Adipocyte (in vitro differentiated cells): ENCODE measurements at places on chromosomes 5 and 9.
A peak's percentile ranks its signal among the peaks of the same experiment; 100 is the strongest.

GRCh38 chr5:151020304-151021110 lies at the start of gene GPX3:
GPX3 (plus strand) TSS chr5:151020591; CDS start chr5:151020655, 64 bp downstream.
- DNase-seq = peak; percentile 76

- no peak for DNase-seq
Measured at GRCh38 chr9:87513161-87513560, 15.5 kb downstream of the DAPK1 start.

DNA sequence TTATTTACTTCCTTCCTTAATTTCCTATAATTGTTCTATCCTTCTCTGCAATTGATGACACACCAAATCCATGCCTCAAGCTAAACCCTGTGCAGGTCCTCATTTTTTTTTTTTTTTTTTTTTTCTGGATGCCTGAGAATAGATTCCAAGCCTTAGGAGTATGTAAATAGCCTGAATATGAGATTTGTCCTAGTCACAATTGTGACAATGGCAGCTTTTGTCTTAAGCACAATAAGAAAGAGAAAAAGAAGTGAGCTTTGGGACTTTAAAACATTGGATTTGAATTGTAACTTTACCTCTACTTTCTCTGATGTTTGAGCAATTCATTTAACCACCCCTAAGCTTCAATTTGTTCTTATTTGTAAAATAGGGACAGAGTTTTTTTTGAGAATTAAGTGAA lies 280.5 kb downstream of the TUSC1 start:
- DNase-seq = no peak

GRCh38 chr9:91558879-91559278 lies 135.2 kb upstream of the NFIL3 start:
- DNase-seq = peak; percentile 47

GRCh38 chr9:69174616-69175463 lies 763 bp downstream of the TJP2 start:
- peak; percentile 94 for DNase-seq

GRCh38 chr9:124580186-124580585 lies 73.0 kb upstream of the NR5A1 start:
- DNase-seq = no peak

GRCh38 chr9:137029058-137029936 lies 1.3 kb upstream of the ABCA2 start:
- peak; percentile 86 for DNase-seq

DNA sequence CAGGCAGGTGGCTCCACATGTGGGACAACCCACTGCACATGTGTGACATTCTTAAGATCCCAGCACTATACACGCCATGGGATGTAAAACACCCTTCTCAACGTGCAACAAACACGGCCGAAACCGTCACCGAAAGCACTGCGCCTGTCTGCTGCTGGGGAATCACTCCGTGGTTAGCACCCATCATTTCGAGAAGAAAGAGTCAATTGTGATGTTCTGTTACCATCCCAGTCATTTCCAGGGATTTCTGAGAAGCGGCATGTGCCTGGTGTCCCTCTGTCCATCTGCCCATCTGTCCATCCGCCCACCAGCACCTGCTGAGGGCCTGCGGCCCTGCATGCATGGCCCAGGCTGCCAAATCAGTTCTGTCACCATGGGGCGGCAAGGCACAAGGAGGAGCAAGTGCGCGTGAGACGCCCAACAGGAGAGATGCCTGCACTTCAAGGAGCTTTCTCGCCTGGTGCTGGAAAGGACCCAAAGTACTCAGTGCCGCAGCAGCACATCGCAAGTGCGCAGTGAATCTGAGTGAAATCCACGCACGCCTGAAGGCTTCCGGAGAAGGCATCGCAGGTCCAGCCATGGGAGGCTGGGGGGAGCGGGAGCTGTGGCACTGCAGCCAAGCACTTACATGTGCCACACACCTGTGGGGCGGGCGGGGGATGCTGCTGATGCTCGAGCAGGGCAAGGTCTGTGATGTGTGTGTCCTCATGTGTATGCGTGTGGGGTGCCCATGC lies 38.0 kb downstream of the VAV2 start:
- DNase-seq = no peak

DNA sequence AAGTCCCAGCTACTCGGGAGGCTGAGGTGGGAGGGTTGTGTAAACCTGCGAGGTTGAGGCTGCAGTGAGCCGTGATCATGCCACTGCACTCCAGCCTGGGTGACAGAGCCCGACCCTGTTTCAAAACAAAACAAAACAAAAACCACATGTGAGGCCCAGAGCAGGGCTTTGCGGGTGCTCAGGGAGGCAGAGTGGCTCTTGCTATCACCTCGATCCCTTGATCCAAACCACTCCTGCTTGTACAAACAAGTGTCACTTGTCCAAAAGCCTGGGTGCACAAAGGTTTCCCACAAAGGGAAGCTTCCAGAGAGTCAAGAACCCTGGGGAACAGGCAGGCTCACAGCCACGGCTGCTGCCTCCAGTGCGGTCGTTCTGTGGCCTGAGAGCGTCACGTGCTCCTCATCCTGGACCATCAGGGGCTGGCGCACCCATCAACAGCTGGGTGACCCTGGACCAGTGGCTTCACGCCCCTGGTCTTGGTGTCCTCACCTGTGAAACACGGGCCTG lies 162.7 kb downstream of the C9orf50 start:
- DNase-seq = peak; percentile 69

DNA sequence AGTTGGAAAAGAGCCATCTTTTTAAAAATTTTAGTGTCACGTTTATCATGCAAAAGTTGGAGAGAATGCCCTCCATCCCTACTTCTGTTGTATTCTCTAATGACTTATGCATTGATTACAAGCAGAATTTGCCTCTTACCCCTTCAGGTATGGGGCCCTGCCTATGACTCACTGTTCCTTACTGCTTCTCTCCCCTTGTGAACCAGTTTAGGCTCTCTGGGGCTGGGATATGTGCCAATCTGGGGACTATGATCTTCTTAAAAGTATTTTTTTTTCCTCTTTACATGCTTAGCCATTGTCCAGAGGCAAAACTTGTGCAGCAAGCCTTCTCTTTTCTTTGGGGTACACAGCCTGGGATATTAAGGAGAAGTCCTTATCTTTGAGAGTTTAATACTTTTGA lies 37.4 kb downstream of the CAMK4 start:
- no peak for DNase-seq

DNA sequence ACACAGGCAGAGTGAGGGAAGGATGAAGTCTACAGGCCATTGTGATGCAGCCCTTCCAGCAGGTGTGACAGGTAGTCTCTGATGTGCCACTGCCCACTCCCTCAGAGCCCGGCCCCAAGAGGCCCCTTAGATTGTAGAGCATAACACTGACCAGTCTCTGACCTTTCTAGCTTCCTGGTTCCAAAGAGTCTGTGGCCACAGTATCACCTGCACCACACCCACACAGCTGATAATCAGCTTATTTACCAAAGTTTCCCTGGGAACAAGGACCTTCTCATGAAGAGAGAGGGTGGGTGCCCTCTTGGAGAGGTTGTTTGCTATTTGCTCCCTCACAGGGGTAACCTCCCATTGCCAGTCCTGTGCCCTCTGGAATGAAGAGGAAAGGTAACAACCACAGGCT lies 11.0 kb upstream of the ACER2 start:
- no peak for DNase-seq

- DNase-seq = no peak
Measured at GRCh38 chr5:59716029-59716428, 177.5 kb downstream of the PDE4D start.

DNA sequence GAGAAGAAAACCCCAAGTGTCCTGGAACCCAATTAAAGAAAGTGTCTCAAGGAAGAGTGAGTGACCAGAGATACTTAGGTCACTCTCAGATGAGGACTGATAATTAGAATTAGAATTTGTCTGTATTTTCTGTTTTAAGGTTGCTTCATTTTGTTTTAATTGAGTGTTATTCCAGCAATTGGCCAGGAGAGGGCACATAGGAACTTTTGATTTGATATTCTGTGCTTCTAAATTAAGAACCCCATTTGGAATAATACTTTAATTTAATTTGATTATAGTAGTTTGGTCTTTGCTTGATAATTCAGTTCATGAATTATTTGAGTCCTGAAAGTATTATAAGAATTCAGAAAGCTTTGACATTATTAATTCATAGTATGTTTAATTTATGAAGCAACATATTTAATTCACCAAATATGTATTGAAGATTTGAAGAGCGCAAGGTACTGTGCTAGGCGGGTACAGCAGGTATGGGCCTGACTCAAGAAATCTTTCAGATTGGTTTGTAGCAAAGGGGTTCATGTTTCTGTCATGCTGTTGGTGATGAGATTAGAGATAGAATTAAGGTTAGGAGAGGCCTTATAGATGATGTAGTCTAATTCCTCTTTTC lies 4.9 kb downstream of the MRPL22 start:
- DNase-seq = peak; percentile 65

DNA sequence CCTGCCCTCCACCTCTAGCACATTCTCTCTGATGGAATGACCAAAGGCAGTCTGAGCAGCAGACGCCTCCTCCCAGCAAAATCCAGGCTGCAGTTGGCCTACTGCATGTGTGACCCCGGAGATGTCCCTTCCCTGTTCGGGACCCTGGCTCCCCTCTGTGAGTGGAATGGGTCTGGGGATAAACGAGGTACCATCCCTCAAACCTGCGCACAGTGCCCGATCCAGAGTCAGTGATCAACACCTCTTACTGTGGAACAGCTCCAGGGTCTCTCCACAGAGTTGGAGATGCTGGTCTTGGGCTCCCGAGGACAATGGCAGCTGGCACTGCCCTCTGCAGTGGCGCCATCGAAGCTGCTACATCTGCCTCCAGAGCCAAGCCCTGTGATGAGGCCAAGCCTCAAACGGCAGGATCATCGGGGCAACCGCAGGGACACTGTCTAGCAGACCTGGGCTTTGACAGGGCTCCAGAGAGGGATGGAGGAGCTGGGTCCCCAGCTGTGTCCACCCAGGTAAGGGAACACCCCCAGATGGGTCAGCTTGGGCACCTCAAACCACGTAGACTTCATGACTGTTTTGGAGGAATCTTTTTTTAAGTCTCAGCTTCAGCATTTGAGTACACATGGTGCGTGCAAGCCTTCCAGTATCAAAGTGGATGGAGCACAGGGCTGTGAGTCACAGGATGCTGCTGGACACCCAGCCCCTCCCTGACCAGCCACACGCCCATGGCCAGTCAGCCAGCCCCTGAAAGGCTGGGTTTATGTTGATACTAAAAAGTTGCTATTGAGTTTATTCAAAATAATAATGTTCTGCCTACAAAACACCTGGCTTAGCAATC lies 13.0 kb downstream of the MED10 start:
- DNase-seq = no peak

GRCh38 chr9:18699764-18700163 lies 225.8 kb downstream of the ADAMTSL1 start:
- DNase-seq = peak; percentile 67

GRCh38 chr5:55572020-55572419 lies 37.3 kb upstream of the PLPP1 start:
- DNase-seq = no peak

- DNase-seq = no peak
Measured at GRCh38 chr5:60445921-60446320, 254.0 kb downstream of the DEPDC1B start.

DNA sequence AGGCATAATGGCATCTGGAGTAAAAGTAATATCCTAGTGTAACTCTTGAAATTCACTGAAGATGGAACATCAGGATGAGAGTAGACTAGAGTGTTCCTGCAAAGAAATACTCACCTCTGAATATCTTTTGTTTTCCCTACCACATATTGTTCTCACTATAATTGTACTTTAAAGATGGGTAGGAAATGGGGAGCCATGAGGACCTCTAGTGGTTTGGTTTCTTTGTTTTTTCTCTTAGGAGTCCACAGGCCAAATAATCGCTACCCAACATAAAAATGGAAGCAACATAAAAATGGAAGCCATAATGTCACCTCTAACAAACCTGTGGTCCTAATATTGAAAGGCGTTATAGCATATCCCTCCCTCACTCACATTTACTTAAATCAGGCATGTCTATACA lies 2375.8 kb downstream of the MAT2B start:
- no peak for DNase-seq

GRCh38 chr9:8733131-8733954 lies 933.8 kb upstream of the DMAC1 start:
- no peak for DNase-seq

DNA sequence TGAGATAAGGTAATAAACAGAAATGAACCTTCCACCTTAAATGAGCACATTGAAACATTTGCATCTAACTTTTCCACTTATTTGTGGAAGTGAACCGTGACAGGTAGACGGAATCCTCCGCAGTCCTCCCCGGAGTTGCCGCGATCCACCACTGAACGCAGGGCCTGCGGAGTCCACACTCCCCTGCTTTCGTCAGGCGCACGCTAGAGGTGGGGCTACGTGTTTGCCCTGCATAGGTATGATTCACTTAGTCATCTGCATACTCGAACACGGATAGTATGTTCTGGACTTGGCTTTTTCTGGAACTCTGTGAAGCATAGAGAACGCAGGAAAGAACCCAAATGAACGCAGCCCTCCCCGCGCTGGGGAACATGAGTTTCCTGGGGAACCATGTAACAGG lies 272.8 kb upstream of the IRX4 start:
- DNase-seq = no peak

DNA sequence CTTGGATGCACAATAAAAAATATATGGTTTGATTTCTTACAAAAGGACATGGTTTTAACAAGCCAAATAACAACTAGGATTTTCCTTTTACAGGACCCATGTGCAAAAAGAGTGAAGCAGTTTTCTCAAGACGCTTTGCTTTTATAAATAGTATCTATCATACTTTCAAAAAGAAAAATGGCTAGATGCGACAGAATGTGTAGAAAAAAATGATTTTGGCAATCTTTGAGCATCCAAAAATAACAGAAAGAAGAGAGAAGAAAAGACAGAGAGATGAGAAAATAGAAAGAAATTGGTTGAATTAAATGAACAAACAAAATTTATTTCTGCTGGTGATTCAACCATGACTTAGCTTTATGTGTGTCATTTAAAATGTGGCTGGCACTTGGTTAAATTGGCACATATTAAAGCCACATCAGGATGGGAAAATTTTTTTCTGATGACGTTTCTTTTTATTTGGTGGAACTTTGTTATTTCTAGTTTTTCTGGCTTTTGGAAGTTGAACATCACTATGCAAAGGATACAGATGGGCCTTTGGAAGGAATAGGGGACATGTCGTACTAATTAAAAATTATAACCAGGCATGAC lies 35.6 kb upstream of the NREP start:
- no peak for DNase-seq

DNA sequence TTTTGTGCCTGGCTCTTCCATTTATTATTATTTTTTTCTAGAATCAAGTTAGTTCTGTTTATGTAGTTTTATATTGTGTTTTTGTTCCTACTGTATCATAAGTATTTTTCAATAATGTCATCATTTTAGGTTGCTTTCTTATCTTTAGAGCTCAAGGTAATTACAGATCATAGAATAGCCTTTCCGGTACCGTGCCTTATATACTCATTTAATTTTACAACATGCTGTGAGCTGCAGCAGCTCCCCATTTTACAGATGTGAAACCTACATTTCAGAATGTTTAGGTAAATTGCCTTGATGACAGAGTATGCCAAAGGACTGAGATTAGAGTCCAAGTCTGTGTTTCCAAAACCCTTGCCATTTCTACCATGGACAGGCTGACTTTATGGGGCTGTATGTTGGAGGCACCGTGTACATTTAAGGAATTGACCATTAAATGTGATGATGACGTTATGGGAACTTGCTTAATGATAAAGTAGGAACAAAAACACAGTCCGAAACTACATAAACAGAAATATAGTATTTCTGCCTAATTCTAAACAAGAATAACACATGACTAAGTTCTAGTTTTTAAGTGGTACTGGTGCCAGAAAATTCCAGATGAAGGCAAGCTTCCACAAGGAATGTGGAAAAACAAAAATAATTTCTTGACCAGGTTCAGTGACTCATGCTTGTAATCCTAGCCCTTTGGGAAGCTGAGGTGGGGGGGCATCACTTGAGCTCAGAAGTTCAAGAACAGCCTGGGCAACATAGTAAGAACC lies 97.7 kb downstream of the IQGAP2 start:
- no peak for DNase-seq

GRCh38 chr9:91347377-91347776 lies 14.3 kb downstream of the AUH start:
- DNase-seq = no peak
